ENCODE measurements at places on chromosomes 5 and 9. TPM values are rescaled to one million over a fixed set of nuclear protein-coding genes. Genes with fewer than 3 reads are reported as not detected.

The TLR4 gene
- 5.3 TPM for total RNA-seq

The SEC16A gene
- 71.8 TPM for total RNA-seq

DNA sequence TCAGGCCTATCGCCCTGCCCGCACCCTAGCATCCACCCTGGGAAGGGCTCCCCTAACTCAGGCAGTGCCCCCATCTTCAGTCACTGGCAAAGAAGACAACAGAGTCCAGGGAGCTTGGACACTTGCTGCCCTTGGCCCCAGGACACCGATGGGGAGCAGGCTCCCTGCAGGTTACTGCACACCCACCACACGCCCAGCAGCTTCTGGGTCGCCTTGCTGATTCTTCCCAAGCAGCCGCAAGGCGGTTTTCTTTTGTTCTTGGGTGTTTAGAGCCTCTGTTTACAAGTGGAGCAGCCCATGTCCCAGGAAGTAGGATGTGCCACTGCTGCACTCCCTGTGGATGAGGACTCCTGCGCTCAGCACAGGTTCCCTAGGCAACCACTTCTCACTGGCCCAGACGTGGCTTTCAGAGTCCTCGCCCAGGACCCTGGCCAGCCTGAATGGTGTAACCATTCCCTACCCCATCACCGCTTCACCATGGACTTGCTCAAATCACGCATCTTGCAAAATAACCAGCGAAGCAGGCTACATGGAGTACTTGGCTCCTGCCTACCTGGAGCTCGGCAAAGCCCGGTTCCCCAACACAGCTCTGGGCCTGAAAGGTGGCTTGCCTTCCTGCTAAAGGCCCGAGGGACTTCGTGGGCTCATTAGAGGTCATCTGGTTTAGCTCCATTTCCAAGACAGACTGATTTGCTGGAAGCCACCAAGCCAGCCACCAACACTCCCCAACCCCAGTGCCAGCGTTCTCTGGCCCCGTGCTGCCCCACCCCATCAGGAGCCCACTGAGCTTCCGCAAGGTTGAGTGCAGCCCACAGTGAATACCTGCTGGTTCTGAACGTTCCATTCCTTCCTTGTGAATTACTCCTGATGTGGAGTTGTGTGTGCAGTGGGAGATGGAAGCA lies 60.0 kb downstream of the PSMB7 start:
- DNase-seq = no peak

- DNase-seq = no peak
Measured at GRCh38 chr5:107673039-107673367, 2.3 kb upstream of the EFNA5 start.

DNA sequence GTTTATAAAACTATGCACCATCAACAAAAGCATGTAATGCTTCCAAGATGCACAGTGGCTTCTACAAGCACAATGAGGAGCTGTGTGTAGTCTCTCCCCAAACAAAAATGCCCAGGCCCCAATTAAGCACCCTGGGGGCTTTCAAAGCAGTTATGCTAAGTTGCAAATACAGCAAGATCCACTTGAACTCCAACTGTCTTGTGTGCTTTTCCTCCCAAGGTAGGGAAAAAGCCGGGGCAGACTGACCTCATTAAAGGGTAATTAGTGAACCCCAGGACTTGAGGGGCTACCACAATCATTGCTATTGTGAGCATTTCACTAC lies 13.1 kb downstream of the ZNF608 start:
- no peak for DNase-seq

DNA sequence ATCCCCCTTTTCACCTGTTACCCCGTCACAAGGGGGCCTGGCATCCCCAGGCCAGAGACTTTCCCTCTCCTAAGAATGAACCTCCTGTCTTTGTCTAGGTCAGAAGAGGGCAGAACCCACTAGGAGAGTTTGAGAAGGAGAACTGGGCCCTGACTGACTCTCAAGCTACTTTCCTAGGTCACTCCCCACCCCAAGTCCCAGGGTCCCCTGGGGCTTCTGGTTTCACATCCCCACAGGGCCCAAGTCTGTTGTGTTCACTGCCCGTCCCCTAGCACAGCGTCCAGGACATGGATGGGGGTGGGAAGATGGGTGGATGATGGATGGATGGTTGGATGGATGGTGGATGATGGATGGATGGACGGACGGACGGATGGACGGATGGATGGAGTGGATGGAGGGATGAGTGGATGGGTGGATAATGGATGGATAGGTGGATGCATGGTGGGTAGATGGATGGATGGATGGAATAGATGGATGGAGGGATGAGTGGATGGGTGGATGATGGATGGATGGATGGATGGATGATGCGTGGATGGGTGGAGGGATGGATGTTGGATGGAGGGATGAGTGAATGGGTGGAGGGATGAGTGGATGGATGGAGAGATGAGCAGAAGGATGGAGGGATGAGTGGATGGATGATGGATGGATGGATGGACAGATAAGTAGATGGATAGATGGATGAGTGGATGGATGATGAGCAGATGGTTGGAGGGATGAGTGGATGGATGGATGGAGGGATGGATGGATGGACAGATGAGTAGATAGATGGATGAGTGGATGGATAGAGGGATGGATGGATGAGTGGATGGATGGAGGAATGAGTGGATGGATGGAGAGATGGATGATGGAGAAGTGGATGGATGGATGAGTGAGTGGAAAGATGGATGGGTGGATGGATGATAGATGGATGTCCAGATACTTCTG lies 50.6 kb downstream of the KCNT1 start:
- no peak for DNase-seq

DNA sequence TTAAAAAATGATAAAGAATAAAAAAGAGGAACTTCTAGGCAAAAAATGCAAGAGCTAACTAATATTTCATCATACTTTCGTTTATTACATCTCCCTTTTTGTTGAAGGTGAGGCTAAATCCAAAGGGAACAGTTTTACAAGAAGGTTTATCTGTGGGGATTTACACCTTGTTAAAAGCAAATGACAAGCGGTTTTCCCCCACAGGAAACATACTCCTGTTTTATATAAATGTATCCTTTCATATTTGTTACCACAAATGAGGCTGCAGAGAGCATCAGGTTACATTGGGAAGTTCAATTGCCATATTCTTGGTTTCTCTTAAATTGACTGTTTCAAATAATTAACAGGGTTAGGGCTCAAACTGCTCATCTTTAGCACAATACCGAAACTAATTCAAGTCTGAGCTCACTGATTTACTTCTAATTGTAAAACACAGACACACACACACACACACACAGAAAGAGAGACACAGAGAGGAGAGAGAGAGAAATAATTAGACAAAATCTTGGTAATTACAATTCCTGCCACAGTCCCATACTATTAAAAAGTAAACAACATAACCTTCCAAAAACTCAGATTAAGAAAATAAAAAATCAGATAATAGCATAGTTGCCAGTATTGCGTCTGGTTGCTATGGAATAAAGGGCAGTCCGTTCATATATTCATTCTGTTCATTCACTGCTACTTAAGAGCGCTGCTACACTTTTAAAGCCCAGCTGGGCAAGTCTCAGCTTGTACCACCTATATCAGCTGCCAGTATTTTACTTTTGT lies 17.1 kb downstream of the RFX3 start:
- no peak for DNase-seq
